ENCODE measurements at places on chromosomes 11 and 22.

- DNase-seq: no peak
These were observed 24.3 kb downstream of the AMOTL1 start for GRCh38 chr11:94792451-94792850.

GRCh38 chr11:24289301-24289700 is 207.6 kb upstream of the LUZP2 start:
- DNase-seq: no peak

- peak; percentile 75 for DNase-seq
These were observed 2.0 kb downstream of the DAGLA start for GRCh38 chr11:61682093-61682732.

GRCh38 chr22:23457380-23457985 is 122.6 kb downstream of the IGLL1 start:
- DNase-seq: no peak

DNA sequence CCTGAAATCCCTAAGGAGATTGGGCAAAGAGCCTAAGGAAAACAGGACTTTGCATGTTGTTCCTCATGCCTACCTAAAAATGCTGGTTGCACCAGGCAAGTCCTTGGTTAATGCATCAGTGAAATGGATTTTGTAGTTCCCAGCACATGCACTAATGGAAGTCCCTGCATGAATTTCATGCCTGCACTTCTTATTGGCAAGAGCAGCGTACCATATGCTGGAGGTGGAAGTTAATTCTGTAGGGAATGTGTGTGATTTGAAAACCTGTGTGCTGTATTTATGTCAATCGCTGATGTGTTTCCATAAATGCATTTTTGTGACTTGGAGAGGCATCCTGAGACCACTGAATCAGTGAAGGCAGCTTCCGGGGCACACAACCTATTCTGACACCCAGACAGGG is 140.3 kb upstream of the MTNR1B start:
- DNase-seq: no peak

- DNase-seq: peak; percentile 17
These were observed 12.9 kb upstream of the POU2AF3 start for GRCh38 chr11:111285189-111286091.

GRCh38 chr11:106333678-106334077 is 256.2 kb downstream of the AASDHPPT start:
- no peak for DNase-seq

DNA sequence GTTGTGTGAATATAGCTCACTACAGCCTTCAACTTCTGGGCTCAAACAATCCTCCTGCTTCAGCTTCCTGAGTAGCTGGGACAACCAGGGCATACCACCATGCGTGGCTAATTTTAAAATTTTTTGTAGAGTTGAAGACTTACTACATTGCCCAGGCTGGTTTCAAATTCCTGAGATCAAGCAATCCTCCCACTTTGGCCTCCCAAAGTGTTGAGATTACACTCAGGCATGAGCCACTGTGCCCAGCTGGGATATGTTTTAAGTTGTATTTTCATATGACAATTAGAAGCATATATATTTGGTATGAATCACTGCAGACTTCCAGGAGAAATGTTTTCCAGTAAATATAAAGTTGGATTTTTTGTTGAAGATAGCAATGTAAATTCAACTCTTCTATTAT is 15.4 kb downstream of the DDX10 start:
- DNase-seq: no peak

- no peak for DNase-seq
These were observed 651.3 kb upstream of the KIRREL3 start for GRCh38 chr11:127651888-127652221.

- no peak for DNase-seq
These were observed 207.6 kb downstream of the CWF19L2 start for GRCh38 chr11:107250017-107250416.

DNA sequence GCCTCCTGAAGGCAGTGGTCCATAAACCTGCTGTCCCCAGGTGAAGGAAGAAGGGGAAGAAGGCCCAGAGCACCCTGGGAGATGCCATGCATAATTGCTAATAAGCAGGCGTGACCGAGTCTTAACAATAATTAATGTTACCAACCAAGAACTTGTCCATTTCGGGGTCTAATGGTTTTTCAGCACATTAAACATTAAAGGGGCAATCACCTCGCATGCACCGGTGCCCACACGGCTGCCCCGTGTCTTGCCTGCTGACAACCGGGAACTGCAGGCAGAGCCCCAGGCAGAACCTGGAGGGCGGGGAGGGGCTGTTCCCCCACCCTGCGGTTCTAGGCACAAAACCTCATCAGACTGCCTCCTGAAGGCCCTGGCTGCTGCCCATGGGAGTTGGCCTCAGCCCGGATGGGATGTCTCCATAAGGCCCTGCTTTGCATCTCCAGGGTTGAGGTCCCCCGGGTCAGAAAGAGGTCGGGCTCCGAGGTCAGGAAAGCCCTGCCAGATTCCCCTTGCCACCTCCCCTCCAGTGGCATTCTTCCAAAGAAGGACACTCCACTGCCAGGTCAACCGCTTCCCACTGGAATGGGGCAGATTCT is 169.0 kb downstream of the BUD13 start:
- DNase-seq: no peak

GRCh38 chr11:22787551-22788162 is 41.9 kb downstream of the SVIP start:
- DNase-seq: peak; percentile 62

DNA sequence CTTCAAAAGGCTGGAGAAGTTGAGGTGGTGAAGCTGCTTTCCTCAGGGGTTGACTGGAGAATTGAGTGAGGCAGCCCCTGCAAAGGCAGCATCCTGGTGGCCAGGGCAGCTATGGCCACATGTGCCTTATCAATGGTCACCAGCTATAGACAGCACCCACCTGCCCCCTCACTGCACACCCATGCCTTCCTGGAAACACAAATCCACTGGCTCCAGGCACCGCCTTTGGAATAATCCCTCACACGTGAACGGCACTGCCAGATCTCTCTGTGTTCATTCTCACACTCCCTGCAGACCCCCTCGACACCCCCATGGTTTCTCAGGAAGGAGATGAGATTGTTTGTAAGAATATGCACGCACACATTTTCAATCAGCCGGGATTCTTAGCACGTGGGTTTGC is 1297.8 kb downstream of the TBC1D22A start:
- DNase-seq: no peak

DNA sequence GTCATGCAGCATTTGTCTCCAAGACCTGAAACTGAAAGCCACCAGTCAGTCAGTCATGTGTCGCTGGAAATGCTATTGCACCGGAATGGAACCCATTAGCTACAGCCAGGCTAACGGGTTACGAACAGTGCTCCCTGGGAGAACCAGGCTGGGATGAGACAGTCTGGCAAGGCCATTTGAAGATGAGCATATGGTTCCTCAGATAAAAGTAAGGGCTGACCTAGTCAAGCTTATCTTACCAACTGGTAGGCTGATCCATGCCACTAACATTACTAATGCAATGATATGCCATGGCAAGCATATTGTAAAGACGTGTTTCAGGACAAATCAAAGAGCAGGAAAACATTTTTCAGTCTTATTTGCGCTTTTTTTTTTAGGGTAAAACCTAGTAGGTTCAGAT is 28.4 kb downstream of the NAP1L4 start:
- DNase-seq: no peak

GRCh38 chr11:107682572-107682971 is 29.3 kb downstream of the SLN start:
- DNase-seq: no peak

- DNase-seq: no peak
These were observed 11.2 kb upstream of the CTSD start for GRCh38 chr11:1774886-1775285.

- no peak for DNase-seq
These were observed 34.7 kb downstream of the PPM1F start for GRCh38 chr22:21917959-21918261.

DNA sequence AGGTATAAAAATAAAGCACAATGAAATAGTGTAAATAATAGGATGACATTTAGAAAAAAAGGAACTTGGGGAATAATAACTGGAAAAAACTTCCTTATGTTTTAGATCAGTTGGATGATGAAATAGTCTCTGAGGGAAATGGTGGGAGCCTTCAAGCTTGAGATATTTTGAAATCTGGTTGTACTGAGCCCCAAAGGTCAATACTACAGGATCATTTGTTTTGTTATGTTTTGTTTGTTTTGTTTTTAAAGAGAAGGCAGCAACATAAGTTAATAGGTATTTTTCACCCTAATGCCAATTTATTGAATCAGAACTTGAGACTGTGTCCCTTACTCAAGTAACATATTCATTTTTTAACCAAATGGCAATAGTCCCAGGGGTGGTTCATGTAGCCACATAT is 393.1 kb downstream of the ETS1 start:
- no peak for DNase-seq

- DNase-seq: no peak
These were observed 9.5 kb upstream of the NPAS4 start for GRCh38 chr11:66411323-66411722.

- DNase-seq: no peak
These were observed 5.5 kb upstream of the FXYD2 start for GRCh38 chr11:117830072-117830471.

DNA sequence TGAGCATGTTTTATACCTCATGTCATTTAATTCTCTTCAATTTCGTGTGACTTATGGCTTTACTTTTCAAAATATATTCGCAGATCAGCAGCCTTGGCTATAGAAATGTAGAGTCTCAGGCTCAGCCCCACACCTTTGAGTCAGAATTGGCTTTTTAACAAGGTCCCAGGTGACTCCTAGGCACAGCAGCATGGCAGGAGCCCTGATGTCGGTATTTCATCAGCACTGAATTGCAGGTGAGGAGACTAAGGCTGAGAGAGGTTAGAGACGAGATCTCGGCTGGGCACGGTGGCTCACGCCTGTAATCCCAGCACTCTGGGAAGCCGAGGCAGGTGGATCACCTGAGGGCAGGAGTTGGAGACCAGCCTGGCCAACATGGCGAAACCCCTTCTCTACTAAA is 196.9 kb upstream of the SEZ6L start:
- DNase-seq: no peak

DNA sequence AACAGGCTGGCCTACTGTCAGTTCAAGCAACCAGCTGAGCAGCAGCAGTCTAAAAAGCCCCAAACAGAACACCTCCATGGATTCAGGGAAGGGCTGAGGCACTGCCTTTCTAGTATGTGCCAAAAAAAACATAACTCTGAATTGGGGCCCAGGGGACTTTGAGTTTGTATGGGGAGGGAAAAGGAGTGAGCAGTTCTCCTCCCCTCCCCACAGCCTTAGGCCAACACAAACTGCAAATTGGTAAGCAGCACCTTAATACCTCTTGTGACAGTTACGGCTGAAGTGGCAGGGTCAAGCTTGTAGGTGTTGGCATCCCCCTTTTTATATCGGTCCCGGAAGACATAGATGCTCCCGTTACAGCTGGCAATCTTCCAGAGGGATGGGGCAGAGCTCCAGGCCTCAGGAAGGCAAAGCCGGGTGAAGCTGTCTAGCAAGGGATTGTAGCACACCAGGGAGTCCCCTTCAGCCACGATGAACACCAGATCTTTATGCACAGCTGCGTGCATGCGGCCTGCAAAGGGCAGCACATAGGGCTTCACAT is 6.0 kb downstream of the KBTBD4 start:
- no peak for DNase-seq

- no peak for DNase-seq
These were observed 71.4 kb downstream of the CTSC start for GRCh38 chr11:88266157-88266556.

DNA sequence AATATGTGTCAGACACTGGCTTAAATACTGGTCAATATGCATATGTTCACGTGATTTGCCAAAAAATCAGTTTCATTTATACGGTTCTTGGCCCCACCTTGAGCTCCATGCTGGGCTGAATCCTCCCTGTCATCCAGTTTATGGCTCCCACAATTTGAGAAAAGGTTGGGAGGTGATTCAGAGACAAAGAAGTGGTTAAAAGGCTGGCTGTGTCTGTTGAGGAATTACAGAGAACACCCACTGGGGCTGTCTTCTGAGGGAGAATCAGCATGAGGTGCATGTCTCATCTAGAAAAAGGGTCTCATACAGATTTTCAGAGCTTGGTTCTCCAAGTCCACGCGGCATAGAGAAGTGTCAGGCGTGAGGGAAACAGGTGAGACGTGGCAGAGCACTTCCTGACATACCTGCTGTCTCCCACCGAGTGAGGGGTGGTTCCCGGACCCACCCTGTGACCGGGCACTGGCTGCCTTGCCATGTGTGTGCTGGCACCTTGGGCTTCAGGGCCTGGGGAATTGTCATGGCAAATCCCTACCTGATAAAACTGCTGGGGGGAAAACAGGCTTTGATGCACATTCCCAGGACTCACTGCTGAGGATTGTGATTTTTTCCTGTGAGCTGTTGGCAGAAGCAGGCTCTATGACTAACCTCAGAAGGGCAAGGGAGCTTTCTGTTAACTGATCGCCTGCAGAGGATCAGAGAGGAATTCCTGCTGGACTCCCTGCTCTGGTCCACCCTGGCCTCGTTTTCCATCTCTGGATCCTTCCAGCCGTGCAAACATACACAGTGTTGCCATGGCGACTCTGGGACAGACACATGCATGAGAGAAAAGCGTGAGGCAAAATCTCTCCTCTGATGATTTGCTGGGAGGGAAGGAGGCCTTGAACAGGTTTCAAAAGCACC is 223.6 kb downstream of the ADAMTS15 start:
- peak; percentile 62 for DNase-seq

DNA sequence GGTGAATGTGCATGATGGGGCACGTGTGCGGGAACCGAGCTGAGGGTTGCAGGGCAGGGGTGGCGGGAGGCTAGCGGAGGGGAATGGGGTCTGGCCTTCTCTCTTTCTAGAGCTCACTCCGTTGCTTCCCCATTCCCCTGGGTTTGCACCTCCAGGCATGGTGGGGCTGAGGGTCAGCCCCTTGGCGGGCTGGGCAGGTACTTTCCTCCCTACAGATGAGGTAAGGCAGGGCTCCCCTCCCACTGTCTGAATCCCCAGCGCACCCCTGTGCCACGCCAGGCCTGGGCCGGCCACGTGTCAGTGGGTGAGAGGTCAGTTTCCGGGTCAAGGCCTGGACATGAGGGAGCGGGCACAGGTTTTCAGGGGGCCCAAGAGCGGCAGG is 8.9 kb downstream of the SUSD2 start:
- no peak for DNase-seq

- no peak for DNase-seq
These were observed 223.9 kb upstream of the FOLH1 start for GRCh38 chr11:49432242-49432848.

- no peak for DNase-seq
These were observed 17.5 kb upstream of the CDKN1C start for GRCh38 chr11:2902784-2903671.

DNA sequence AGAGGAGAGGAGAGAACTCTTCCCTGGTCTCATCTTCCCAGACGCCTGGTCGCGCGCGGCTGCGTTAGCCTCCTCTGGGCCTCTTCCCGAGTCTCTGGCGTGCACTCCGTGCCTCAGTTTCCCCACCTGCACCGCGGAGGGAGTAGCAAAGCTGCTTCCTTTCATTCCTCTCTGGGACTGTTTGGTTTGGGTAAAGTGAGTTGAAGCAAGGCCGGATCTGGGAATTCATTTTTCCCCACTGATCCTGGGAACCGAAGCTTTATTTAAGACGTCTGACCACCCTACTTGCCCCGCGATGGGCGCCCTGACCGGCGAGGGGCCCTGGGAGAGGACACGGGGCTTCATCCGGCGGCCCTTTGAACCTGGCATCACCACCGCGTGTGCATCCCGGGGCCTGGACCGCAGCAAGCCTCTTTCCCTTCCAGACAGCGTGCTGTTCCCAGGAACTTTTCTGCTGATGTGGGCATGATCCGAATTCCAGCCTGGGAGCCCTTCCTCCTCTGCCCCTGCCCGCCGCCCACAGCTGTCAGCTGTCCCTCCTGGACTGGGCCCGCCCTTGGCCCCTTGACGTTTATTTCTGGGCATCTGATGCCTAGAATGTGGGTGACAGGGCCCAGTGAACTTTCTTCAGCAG is 758 bp downstream of the LDLRAD3 start:
- peak; percentile 84 for DNase-seq

All from retina (tissue), 1 donor.